ENCODE measurements at places on chromosomes 16 and 17.

DNA sequence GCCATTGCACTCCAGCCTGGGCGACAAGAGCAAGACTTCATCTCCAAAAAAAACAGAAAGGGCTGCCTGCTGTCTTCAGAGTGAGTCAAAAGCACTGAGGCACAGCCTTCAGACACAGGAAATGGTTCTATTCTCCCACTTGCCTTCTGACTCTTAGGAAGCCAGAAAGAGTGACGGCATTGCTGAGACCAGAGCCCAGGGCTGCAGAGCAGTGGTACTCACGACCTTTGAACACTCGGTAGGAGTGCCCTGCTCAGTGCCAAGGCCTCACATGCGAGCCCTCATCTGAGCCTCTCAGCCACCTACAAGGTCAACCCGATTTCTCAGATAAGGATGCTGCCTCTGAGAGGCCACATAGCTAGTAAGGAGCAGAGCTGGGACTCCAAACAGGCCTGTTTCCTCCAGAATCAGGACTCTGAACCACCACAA is 3.5 kb upstream of the ITGAE start:
- peaks cover 7% of the 10 kb centered on the region for H3K36me3 ChIP-seq
- H3K4me3 ChIP-seq: no peak overlapping the region
- H3K27ac ChIP-seq: no peak overlapping the region
- H3K4me1 ChIP-seq: no peaks in the 10 kb centered on the region
- no peak for DNase-seq
- no peaks in the 10 kb centered on the region for H3K27me3 ChIP-seq

DNA sequence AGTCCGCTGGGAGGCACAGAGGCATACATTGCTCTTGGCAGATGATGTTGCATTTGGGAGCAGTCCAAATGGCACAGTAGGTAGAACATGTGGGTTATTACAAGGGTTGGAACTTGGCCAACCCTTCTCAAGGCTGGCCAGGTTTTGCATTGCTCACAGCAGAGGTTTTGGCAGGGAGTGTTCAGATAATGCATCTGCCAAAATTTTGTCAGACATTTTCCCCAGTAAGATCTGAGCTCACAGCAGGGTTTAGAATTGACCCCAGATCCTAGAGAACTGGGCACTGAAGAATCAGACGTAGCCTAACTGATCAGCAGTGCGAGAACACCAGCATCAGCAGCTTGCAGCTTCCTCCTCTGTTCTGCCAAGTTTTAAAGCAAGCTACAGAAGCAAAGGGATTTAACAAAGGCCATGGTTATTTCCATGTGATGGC is 468.8 kb upstream of the KIF2B start:
- peak; percentile 53 for DNase-seq
- H3K4me3 ChIP-seq: no peak overlapping the region
- no peak overlapping the region for H3K27ac ChIP-seq
- no peaks in the 10 kb centered on the region for H3K4me1 ChIP-seq
- H3K27me3 ChIP-seq: no peaks in the 10 kb centered on the region

DNA sequence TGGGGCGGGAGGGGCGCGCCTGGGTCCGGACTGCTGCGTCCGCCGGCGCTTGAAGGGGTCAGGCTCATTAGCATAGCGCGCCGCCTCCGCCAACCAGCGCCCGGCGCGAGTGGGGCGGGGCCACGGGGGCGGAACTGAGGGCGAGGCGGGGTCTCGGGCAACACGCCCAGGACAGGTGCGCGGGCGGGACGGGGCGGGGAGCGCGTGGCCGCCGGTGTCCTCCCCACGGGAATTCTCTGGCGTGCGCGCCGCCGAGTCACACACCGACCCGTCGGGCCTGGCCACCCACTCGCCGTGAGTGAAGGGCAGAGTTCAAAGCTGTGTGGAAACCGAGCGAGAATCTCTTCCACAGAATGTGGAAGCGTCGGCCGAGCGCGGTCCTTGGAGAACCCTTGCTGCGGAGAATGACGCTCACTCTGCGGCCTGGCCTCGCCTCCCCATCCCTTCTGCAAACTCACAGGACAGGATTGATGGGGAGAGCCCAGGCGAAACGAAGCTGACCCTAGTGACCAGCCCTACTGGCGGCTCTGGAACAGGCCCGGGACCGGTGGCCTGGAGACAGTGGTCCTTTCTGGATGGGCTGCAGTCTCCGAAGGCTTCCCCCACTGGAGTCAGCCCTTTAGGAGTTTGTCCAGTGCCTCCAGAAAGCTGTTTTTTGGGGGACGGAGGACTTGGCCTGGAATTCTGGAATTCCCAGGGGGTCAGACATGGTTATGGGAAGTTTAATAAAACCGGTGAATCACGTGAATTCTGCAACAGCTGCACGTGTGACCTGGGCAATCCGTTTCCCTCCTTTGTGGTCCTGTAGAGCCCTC is at the start of gene SNAI3:
SNAI3 (minus strand) TSS at position 69 of the 815 bp plus-strand sequence. CDS start 101 bp downstream, outside the sequence.
- H3K36me3 ChIP-seq: no peaks in the 10 kb centered on the region
- peaks cover 51% of the 10 kb centered on the region for H3K4me1 ChIP-seq
- peak within 1 kb of the TSS; percentile 74 for H3K27ac ChIP-seq

DNA sequence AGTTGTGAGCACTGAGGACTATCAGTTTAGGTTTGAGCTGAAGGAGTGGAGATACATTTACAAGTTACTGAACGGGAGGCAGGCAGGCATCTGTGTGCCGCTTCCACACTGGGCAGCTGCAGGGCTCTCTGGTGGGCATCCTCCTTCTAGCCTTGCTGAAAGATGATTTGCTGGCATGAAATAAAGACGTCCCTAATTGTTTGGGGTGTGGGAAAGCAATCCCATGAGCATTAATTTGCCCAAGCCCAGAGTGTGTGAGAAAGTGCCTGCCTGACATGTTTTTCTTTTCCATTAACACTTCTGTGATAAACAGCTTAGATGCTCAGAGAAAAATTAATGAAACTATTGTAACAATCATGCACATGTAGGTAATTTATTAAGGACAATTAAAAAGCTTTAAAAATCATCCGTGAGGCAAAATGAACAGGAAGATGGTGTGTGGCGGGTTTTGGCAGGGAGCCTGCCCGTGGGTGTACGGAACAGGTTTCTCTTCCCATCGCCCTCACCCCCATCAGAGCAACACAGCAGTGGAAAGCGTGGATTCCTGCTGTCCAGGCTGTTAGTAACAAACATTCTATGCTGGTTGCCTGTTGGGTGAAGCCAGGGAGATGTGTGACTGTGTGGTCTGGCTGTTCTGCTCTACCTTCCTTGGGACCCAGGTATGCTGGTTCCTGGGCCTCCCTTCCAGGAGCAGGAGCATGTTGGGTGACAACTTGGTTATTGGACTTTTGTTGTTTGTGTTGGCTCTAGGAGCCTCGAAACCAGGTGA is 191.9 kb downstream of the MSI2 start:
- H3K27me3 ChIP-seq: no peaks in the 10 kb centered on the region
- no peak overlapping the region for H3K27ac ChIP-seq
- H3K4me3 ChIP-seq: no peak overlapping the region
- H3K36me3 ChIP-seq: no peaks in the 10 kb centered on the region
- H3K4me1 ChIP-seq: peaks cover 6% of the 10 kb centered on the region

- no peaks in the 10 kb centered on the region for H3K27me3 ChIP-seq
- H3K36me3 ChIP-seq: no peaks in the 10 kb centered on the region
- H3K4me3 ChIP-seq: no peak overlapping the region
- peaks cover 65% of the 10 kb centered on the region for H3K4me1 ChIP-seq
Observed at GRCh38 chr16:69618307-69618706, 52.5 kb downstream of the NFAT5 start.

- no peak overlapping the region for H3K4me3 ChIP-seq
- H3K27ac ChIP-seq: peak overlapping the region; percentile 41
- no peak for DNase-seq
Observed at GRCh38 chr17:8955021-8955959, 10.2 kb downstream of the PIK3R5 start.
